ENCODE measurements at places on chromosomes 1 and 21.
A peak's percentile ranks its signal among the peaks of the same experiment; 100 is the strongest.

GRCh38 chr21:46065215-46065913, 32.5 kb upstream of the COL6A2 start:
- DNase-seq: peak; percentile 47

DNA sequence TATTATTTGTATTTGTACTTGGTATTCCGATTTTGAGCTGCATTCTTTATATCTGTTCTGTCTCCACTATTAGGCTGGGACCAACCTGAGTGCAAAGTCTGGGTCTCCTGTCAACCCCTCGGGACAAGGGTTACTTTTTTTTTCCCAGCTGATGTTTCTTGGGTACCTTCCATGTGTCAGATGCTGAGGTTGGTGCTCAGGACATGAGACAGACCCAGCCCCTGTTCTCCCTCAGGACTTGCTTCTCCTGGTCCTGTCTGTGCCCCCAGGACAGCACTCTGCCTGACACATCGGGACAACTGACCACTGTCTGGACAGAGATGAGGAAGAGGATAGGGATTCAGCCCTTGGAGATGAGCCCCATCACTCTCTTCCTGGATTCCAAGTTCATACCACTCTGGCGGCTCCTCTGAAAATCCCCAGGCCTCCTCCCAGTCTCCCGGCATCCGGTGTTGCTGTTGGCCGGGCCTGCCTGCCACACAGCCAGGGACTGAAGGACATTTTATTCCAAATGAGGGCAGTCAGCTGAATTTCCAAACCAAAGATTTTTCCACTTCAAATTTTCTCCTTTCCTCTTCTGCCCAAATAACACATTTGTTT, 55.6 kb upstream of the FMOD start:
- no peak for DNase-seq

DNA sequence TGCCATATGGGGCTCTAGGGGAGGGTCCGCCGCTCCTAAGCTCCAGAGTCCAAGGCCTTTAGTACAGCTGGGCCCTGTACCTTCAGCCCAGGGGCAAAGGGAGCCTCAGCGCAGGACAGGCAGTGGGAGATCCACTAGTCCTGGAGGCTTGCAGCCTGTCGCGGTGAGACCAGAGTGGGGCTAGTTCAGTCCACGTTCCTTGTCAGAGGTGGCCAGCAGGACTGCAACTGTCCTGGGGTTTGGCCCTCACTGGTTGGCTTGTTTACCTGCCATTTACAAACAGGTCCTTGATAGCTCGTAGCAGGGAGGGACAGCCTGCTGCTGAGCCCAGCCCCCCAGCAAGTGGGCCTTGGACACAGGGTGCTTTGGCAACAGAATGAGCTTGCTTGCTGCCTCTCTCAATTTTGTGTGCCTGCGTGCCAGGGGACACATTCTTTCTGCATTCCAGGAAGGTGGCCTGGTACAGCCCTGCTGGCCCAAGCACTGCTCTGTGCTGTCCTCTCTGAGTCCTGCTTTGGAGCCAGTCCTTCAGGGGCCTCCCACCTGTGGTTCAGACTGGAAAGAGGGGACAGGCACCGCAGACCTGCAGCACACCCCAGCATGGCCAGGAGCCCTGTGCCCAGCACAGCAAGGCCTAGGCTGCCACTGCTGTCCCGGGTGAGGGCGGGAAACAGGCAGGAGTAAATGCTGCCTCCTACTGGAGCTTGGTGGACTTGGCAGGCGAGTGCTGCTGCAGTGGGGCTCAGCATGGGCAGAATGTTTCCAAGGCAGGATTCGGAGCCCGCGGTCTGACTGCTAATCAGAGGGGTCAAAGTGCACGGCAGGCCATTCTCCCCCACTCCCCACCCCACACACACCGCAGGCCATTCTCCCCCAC, 15.2 kb downstream of the H6PD start:
- peak; percentile 76 for DNase-seq

DNA sequence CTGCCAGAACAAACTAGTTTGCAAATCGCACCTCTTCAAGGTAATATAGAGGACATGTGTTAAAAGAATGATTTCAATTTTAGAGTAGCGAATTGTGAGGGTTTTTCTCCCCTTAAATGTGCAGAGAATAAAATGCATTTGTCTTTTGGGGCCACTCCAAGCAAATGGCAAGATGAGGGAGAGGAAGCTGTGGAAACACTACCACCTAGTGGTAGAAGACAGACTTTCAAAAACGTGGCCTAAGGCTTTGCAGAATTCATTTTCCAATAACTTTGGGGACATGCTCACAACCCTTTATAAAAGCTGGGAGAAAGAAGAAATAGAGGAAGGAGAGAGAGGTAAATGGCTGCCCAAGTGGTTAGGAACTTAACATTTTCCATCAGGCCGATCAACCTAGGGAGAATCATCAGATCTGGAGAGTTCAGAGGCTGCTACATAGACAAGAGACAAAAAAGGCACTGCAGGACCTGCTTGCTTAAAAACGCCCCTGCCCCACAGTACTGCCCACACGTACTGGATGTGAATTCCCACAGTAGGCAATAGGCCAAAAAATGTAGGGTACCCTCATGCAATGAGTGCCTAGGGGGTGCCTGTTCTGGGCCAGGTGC, 15.7 kb upstream of the RCAN1 start:
- DNase-seq: peak; percentile 69

DNA sequence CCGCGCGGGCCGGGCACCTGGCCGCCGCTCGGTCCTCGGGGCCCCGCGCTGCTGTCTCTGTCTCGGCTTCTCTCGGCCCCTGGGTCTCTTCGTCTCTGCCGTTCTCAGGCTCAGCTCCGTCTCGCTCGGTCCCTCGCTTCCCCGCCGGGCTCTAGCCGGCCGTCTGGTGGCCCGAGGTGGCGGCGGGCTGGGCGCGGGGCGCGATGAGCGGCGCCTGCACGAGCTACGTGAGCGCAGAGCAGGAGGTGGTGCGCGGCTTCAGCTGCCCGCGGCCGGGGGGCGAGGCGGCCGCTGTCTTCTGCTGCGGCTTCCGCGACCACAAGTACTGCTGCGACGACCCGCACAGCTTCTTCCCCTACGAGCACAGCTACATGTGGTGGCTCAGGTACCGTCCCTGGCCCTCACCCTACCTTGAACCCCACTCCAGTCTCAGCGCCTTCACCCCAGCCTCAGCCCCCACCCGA, 355 bp downstream of the SHISAL2A start:
- peak; percentile 56 for DNase-seq

GRCh38 chr1:83808536-83808935, 190.4 kb downstream of the TTLL7 start:
- no peak for DNase-seq

DNA sequence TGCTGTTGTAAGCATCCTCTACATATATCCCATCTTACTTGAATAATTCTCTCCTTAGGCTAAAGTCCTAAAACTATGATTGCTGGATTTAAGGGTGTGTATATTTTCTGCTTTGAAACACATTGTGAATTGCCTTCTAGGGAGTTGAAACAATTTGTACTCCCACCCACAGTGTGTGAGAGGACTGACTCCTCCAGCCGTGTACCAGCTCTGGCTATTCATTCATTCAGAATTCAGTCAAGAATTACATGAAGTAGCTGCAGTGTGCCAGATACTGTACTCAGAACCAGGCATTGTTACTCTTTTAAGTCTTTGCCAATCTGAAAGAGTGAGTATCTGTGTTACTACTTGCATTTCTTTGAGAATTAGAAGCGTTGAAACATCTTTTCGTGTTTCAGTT, 135.0 kb downstream of the DHRS3 start:
- no peak for DNase-seq

DNA sequence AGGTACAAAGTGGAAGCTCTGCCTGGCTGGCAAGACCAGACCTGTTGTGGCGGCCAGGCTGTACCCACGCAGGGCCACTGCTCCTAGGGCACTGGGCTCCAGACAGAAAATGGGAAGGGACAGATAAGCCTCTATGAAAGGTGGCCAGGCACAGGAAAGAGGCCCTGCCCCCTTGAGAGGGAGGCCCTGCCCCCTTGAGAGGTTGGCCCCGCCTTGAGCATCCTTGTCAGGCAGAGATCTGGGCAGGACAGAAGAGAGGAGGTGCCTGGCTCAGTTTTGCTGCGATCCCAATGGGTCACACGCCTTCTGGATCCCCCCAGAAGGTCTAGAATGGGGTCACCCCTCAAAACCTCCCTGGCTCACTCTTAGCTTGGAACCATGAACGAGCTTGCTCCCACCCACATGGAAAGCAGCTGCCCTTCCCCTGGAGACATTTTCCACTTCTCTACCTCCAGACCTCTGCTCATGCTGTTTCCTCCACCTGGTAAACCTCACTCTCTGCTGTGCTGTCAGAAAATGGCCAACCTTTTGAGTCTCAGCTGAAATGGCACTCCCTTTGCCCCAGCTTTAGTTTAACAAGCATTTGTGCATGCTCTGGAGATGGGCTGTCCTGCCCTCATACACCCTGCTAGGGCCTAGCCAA, 17.5 kb upstream of the ECE1 start:
- no peak for DNase-seq

DNA sequence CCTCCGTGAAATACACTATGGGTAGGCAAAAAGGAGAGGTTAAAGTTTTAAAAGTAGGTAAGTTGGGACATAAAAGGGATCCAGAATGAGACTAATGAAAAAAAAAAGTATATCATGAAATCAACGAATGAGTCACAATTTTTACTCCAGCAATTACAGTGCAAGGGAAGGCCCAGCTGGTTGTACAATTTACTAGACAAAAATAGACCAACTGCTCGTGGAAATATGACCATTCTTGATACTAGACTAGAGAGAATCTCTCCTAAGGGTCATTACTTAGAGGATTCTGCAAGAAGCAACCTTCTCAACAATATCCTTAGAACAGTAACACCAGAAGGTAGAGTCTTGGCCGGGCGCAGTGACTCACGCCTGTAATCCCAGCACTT, 55.1 kb upstream of the EFHD2 start:
- no peak for DNase-seq

DNA sequence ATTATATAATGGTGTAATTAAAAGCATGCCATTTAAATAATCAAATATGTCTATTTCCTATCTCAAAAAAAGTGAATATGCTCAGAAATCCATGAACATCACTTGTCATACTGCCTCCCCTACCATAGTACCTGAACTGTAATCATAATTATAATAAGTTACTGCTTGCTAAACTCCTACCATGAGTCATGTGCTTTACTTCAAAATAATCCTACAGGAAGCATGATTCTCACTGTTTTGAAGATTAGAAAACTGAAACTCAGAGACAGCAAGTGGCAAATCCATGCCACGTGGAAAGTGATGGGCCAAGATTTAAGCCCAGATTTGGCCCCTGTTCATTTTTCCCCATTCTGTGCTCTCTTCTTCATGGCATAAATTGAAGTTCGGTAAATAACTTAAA, 5.2 kb downstream of the LRRC7 start:
- no peak for DNase-seq

- no peak for DNase-seq
Observed at GRCh38 chr1:50084389-50084788, 24.3 kb upstream of the ELAVL4 start.

DNA sequence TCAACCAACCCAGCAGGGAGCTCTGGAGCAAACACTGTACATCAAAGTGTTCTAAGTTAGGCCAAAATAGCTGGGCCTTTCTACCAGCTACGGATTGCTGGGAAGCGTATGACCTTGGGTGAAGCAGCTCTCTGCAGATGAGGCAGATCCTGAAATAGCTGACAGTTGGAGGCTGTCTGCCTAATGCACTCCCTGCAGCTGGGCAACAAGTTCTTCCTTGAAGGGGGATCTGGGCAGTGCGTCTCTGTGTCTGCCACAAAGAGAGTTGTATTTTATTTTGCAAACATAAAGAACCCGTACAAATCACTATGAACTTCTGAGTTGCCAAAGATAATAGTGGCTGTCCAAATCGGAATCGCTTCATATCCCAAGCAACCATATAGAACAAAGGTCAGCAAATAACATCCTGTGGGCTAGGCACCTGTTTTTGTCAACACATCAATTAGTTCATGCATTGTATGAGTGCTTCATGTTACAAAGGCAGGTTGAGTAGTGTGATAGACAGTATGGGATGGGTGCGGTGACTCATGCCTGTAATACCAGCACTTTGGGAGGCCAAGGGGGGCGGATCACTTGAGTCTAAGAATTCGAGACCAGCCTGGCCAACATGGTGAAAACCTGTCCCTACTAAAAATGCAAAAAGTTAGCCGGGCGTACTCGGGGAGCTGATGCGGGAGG, 29.1 kb upstream of the KLF17 start:
- no peak for DNase-seq

DNA sequence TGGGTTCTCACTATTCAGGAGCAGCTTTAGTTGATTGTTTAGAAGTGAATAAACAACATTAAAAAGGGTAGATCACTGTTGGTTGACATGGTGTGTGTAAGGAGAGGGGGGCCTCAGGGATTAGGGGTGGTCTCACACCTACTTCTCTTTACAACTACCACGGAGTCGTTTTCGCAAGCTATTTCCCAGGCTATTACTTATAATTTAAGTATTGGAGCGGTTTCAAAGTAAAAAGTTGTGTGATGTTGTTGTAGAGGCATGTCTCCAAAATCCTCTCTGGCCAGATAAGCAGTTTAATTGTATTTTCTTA, 1.3 kb downstream of the GPSM2 start:
- DNase-seq: no peak

GRCh38 chr1:94528299-94528698, 13.3 kb downstream of the F3 start:
- no peak for DNase-seq

DNA sequence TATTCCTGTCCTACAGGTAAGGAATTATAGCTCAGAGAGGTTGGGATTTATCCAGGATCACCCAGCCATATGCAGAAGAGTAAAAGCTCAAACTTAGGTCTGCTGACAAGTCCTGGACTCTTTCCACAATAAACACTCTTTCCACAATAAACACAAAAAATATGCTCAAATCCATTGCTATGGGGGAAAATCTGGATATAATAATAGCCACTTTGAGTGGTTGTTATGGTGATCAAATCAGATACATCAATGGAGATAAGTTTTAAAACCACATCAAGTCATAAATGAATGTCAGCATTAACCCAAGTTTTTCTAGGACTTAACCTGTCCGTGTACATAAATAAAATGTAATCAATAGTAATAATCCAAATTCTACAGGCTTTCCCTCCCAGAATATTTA, 22.3 kb upstream of the TTF2 start:
- DNase-seq: no peak

DNA sequence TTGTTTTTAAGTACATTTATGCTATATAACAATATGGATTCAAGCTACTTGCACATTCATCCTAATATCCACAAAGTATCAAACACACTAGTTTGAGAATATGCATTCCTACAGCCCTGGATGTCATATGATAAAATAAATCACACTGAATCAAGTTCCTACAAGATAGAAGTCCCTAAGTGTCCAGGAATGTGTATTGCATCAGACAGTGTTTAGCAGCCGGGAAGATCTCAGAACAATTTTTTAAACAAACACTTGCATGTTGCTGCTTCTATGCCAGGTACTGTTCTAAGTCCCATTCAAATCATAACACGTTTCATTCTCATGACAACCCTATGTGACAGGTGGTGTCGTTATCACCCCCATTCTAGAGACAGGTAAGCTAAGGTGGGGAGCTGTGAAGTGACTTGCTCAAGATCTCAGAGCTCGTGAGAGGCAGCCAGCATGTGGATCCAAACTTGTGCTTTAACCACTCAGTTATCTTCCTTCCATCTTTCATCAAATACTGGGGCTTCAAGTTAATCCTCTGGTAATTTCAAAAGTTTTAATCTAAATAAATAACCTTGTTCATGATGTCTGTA, 68.3 kb upstream of the KIF26B start:
- no peak for DNase-seq

- no peak for DNase-seq
Observed at GRCh38 chr1:119279456-119280381, 88.9 kb upstream of the HAO2 start.
